Esophagus mucosa (tissue), 1 donor: ENCODE measurements at places on chromosomes 1 and 21. TPM values are rescaled to one million over a fixed set of nuclear protein-coding genes. Genes with fewer than 3 reads are reported as not detected.

The OR14A2 gene
- total RNA-seq: not detected

GRCh38 chr1:80582980-80583379 is 1217.8 kb upstream of the ADGRL2 start:
- no peak for ATAC-seq

- peak; percentile 55 for ATAC-seq
Measured at GRCh38 chr1:30684881-30685795, 38.2 kb downstream of the MATN1 start.

- ATAC-seq: no peak
Measured at GRCh38 chr1:239800861-239801260, 290.8 kb upstream of the FMN2 start.

- no peak for ATAC-seq
Measured at GRCh38 chr1:85153149-85153891, 47.5 kb downstream of the SYDE2 start.

- ATAC-seq: peak; percentile 58
Measured at GRCh38 chr1:7886405-7886745, 33.5 kb upstream of the UTS2 start.

The SH2D2A gene
- total RNA-seq: 1.4 TPM

GRCh38 chr1:193626695-193627094 is 440.3 kb upstream of the B3GALT2 start:
- no peak for ATAC-seq

The DNAJC11 gene
- 41.5 TPM for total RNA-seq

GRCh38 chr1:205907794-205908193 is 35.5 kb downstream of the SLC26A9 start:
- no peak for ATAC-seq

DNA sequence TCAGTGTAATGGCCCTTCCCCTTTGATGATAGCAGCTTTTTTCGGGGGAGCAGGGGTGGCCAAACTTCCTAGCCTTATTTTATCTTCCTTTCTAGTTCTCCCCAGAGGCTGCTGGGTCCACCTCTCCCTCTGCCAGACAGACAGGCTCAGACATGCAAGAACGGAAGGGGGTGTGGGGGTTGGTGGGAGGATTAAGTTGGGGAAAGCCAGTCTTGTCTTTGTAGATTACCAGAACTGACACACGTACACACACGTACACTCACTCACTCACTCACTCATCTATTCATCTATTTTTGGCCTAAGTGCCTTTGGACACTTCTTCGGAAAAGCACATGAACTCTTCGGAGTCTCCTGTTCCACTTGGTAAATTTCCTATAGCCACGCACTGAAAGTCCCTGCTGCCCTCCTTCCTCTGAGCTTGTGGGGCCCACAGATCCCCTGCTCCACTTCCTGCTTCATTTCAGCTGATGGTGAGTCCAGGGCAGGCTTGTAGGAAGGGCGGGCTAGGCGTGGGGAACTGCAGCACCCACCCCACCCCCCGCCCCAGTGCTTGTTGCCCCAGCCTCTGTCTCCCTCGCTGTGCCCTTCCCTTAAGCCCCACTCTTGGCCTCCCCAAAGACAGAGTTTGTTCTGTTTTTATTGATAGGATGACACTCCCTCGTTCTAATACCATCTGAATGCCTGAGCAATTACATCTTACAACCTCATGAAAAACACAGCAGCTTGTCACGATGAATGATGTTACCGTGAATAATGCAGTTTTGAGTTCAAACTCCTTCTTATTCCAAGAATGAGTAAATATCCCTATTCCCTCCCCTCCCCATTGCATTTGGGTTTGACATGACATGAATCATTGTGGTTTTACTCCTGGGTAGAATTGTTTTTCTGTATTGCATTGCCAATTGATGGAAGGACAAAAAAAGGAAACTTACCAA is 60.7 kb upstream of the ATP5PO start:
- peak; percentile 82 for ATAC-seq
